ENCODE measurements at places on chromosomes 4 and X.
A peak's percentile ranks its signal among the peaks of the same experiment; 100 is the strongest.

- no peak for DNase-seq
These were observed 168.7 kb upstream of the TBC1D9 start for GRCh38 chr4:140924761-140925392.

DNA sequence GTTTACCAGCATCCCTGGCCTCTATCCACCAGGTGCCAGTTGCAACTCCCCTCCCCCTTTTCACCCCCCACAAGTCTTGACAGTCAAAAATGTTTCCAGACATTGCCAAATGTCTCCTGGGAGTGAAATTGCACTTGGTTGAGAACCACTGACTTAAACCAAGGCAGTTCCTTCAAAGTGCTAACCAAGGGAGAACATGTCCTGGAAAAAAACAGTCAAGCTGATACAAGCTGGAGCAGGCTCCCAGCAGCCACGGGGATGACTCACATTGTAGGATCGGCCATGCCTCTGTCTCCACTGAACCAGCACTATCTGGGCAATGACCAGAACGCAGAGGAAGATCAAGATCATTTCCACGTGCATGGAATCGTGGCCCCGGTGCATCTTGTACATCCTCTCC, 11.4 kb downstream of the RNF175 start:
- no peak for DNase-seq

GRCh38 chrX:24204958-24205357, 55.4 kb downstream of the ZFX start:
- DNase-seq: no peak

DNA sequence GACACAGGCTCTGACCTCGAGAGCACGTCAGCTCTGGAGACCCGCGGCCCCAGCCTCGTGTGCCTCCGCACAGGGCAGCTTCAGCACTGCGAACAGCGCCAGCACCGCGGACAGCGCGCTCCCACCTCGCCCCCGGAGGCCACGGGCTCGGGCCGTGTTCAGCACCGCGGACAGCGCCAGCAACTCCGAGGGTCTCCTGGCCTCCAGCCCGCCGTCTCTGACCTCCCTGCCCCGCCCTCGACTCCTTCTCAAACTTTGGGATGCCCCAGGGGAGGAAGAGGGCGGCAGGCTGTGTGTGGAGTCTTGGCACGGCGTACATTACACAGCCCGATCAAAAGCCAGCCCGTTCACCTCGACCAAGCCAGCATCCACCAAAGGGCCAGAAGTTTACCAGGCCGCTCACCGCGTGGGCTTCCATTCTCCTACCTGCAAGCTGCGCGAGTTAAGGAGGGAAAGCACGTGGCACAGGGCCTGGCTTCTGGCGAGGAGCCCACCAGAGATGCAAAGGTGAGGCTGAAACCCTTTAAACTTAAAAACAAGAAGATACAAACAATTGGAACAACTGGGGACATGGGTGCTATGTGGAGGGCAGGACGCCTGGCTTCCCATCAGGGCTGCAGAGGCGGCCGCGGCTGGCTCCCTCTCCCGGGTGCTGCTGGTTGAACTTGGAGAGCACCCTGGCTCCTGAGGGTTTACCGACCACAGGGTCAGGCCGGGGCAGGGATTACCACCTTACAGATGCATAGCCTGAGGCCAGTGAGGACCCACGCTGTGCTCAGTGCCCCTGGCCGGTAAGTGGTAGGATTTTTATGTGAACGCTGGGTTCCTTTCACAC, 4.5 kb upstream of the NKX1-1 start:
- peak; percentile 16 for DNase-seq

DNA sequence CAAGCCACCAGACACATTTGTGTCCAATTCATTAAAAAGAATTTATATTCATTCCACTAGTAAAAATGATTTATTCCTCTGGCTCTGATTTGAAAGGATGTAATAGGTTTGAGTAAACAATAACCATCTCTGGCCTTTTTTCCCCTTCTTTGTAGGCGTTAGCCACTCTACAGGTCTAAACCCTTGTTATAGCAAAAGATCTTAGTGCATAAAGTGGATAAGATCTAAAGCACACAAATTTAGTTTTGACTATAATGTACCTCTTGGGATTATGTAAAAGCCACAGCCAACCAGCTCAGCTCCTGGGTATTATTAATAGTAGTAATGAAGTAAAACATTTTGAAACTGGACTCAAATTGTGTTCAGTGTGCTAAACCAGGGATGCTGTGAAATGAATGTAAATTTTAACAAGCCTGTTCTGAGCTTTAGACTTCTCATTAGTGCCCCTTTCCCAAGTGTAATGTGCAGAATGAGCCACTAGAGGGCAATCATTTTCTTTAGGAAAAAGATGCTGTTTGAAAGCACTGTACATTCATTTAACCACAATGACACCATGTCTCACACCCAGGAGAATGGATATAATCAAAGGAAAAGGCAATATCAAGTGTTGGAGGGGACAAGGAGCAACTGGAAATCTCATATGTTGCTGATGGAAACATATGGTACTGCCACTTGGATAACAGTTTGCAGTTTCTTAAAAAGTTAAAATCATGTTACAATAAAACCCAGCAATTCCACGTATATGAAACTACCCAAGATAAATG, 69.7 kb downstream of the KLHL8 start:
- peak; percentile 16 for DNase-seq

GRCh38 chrX:110172215-110172614, 145.7 kb downstream of the AMMECR1 start:
- no peak for DNase-seq

- DNase-seq: no peak
These were observed 133.5 kb downstream of the COL4A5 start for GRCh38 chrX:108573136-108573535.

DNA sequence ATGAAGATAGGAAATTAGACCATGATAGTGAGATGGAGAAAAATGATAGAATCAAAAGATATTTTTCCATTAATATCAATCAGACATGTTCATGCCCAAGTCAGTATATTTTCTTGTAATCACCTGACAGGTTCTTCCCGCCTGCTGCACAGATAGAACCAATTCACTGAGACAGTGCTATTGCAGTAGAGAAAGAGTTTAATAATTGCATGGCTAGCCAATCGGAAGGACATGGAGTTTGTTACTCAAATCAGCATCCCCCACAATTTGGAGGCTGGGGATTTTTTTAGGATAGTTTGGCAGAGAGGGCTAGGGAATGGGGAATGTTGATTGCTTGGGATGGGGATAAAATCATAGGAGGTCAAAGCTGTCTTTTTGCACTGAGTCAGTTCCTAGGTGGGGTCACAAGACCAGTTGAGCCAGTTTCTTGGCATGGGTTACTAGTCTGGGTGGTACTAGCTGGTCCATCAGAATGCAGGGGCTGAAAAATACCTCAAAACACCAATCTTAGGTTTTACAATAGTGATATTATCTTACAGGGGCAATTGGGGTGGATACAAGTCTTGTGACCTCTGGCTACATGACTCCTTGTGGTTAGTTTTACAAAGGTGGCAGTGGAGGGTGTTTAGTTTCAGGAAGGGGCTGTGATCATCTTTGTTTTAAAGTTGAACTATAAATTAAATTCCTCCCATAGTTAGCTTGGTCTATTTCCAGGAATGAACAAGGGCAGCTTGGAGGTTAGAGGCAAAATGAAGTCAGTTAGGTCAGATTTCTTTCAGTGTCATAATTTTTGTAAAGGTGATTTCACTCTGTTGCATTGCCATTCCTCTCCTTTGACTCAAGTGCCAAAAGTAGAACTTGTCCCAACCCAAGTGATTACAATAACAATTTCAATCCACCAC, 100.3 kb upstream of the PDE5A start:
- DNase-seq: no peak

GRCh38 chr4:8656711-8657380, 64.3 kb downstream of the CPZ start:
- DNase-seq: no peak

DNA sequence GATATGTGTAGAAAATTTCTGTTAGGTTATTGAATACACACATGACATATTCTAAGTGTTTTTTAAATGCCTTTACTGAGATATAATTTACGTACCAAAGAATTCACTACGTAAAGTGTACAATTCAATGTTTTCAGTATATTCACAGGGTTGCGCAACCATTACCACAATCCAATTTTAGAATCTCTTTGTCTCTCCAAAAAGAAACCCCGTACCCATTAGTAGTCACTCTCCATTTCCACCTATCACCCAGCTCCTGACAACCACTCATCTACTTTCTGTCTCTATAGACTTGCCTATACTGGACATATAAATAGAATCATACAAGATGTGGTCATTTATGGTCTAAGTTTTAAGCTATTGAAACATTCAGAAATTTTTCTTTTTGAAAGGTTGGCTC, 53.0 kb upstream of the FBXW7 start:
- DNase-seq: no peak

- DNase-seq: no peak
These were observed 229.9 kb upstream of the TTC29 start for GRCh38 chr4:147175460-147176025.

GRCh38 chr4:110034026-110034393, 121.3 kb downstream of the EGF start:
- no peak for DNase-seq

DNA sequence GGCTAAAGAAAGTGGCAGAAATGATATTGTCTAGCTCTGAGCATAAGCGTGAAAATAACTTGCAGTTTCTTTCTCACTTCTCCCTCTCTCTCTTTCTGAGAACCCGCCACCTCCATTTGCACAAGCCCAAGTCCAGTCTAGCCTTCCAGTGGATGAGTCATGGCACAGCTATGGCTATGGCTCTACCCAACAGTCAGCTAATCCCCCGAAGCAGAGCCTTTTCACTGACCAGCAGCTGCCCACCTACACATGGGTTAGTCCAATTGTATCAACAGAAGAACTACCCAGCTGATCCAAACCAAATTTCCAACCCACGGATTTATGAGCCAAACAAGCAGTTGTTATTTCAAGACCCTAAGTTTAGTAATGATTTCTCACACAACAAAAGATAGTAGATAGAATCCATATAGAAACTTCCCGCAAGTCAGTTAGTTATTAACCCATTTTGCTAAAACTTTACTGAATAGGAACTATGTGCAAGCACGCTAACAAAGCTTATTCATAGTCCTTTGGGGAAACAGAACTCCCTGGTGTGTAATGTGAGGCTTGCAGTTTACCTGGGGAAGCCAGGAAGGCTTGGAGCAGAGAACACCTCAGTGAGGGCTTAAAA, 282.3 kb downstream of the INPP4B start:
- no peak for DNase-seq

GRCh38 chr4:148344941-148345340, 97.3 kb downstream of the NR3C2 start:
- DNase-seq: no peak

- DNase-seq: no peak
These were observed 38.8 kb upstream of the MAD2L1 start for GRCh38 chr4:120105472-120105871.

DNA sequence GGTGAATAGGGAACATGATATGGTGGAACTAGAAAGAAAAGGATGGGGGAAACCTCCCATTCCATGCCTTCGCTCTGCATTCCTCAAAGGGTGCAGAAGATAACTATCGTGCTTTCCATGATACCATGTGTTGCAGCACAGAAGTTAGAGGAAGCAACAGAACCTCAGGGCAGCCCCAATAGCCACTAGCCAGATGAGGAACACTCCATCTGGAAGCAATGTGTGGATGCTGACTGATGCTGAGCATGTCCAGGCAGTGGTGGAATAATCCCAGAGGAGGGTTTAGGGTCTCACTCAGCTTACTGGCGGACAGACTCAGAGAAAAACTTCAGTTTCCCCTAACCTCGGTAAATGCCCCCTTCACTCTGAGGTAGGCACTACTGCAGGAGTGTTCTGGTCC, 7.5 kb downstream of the SMIM10 start:
- no peak for DNase-seq

DNA sequence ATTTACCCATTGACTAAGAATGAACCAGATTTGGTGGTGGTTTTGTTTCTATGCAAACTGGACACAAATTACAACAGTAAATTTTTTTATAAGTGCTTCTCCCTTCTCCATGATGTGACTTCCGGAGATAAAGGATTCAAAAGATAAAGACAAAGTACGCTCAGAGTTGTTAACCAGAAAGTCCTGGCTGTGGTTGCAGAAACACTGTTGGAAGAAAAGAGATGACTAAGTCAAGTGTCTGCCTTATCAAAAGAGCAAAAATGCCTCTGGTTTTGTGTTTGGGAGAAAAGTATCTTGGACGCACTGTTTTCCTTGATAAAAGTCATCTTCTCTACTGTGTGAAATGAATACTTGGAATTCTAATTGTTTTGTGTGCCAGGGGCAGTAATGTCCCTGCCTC, 213.4 kb downstream of the GC start:
- DNase-seq: no peak

DNA sequence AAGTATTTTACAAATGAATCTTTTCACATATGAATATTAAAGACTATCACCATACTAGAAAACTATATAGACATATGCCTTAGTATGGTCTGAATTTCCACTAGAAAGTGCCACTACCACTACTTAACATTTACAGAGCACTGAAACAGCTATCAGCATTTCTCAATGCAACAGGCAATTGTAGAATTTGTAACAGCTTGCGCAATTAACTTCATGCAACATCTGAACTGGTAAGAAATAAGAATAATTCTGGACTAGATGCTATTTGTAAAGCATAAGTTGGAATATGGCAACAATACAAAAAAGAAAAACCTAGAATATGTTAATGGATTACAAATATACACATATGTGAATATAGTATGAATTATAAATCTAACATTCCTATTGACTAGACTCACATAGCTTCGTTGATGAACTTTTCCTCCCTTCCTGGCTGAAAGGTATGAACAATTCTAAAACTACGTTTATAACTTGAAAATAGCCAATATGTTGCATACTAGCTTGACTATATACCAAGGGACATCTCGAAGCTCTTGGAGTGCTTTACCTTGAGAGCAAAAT, 82.0 kb downstream of the ATP8A1 start:
- no peak for DNase-seq

GRCh38 chr4:99339172-99339571, 13.4 kb downstream of the ADH1C start:
- DNase-seq: no peak

- DNase-seq: no peak
These were observed 227.8 kb upstream of the SPRY1 start for GRCh38 chr4:123168812-123169211.

Measured in activated T-cell treated with anti-CD3 and anti-CD28 coated beads for 1 hour (primary cell).